ENCODE measurements at places on chromosomes 12 and 14.
A peak's percentile ranks its signal among the peaks of the same experiment; 100 is the strongest.

DNA sequence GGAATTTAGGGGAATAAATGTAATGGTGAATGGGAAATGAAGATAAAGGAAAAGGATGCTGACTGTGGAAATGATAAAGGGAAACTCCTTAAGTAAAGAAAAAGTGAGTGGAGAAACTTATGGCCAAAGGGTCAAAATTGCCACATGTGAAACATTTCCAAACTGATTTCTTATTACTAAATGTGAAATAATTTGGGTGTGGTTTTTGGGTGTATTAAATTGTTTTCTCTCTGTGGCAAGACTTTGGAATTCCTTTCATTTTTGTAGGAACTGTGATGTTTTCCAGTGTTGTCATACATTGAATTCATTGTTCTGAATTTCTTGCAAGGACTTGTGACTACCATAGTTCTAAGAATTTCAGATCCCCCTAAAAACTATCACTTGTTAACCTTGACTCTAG is 1891.5 kb upstream of the SEL1L start:
- DNase-seq = no peak

DNA sequence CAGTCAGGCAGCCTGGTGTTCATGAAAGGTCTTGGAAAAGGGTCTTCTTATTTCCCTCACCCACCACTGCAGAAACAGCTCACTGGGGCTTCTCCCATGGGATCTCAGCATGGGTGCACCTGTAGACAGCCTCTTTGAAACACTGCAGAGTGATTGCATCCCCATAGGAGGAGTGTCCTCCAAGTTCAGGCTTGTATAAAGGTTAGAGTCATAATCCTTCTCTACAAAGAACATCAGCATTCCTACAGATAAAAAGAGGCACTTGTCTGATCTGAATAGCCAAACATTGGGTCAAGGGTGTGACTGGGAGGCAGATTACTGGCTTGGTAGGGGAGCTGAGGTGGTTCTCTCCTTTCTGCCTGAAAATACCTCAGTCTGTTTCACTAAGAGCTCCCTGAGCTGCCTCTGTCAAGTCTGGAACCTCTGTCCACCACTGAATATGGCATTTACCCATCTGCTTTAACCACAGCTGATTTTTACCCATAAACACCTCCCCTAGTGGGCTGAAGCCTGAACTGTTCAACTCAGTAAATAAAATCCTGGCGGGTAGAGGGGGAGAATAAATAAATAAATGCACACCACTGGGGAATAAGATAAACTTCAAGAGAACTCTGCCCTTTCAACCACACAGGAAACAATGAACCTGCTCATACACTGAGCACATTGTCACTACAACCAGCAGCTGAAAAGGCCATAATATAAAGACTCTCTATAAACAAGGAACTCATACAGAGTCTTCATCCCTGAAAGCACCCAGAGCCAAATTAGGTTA is 120.7 kb upstream of the SCAF11 start:
- DNase-seq = no peak

- DNase-seq = peak; percentile 57
These were observed 795 bp downstream of the STAT6 start for GRCh38 chr12:57110104-57111030.

DNA sequence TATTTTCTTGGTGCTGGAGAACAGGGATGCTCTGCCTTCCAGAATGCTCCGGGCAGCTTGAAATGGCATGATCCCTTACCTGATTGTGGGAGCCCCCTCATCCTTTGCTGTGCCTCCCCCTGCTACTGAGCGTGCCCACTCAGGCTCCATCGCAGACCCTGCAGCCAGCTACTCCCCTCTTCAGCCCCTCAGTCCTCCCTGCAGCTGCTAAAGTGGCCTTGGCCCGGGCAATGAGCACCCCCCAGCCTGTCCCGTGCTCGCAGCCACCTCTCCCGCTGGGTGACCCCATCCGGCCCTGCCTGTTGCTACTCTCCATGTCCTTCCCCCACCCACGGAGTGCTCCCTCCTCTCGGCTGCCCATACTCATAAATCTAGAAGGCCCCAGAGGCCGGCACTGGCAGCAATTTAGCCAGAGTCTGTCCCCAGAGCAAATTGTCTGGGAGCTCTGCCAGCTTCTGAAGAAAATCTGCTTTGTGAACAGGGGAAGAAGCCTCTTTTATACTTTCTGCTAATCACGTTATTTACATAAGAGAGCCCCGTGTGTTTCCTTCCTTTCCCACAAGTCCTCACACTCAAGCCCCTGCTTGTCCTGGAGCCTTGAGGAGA is 143.7 kb upstream of the FRMD6 start:
- peak; percentile 20 for DNase-seq

DNA sequence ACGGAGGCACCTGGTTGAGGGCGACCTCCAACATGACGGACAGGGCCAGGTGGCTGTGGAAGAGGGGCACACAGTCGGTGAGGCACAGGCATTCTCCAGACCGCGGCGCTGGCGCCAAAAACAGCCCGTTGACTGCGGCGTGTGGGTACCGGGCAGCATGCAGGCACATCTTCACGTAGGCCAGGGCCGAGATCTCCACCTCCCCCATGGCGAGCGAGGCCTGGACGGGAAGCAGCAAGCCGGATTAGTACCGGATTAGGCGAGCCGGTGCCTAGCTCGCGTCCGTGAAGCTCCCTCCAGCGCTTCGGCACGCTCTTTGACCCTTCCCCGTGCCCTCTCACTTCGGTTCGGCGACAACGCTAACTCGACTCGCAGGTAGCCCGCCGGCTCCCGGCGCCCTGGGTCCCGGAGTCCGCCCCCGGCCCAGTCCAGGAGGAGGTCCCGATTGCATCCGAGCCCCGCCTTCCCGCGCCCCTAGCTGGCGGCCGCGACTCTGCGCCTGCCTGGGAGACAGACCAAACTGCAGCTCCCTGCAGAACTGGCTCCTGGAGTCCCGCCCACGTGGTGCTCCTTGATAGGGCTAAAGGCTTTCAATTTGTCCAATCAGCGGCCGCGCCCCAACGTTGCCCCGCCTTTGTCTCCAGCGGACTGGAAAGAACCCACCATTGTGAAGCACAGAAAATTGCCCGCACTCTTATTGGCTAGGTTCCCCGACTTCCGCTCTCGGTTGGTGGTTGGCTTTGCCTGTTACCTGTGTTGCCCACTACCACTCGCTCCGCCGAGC is at the start of gene EMC9:
TSS of gene EMC9 (minus strand) at position 495 of the 784 bp plus-strand sequence. CDS start at position 208, 287 bp downstream.
- DNase-seq = peak; percentile 100

- no peak for DNase-seq
These were observed 44.4 kb downstream of the ARHGAP5 start for GRCh38 chr14:32121536-32121935.

DNA sequence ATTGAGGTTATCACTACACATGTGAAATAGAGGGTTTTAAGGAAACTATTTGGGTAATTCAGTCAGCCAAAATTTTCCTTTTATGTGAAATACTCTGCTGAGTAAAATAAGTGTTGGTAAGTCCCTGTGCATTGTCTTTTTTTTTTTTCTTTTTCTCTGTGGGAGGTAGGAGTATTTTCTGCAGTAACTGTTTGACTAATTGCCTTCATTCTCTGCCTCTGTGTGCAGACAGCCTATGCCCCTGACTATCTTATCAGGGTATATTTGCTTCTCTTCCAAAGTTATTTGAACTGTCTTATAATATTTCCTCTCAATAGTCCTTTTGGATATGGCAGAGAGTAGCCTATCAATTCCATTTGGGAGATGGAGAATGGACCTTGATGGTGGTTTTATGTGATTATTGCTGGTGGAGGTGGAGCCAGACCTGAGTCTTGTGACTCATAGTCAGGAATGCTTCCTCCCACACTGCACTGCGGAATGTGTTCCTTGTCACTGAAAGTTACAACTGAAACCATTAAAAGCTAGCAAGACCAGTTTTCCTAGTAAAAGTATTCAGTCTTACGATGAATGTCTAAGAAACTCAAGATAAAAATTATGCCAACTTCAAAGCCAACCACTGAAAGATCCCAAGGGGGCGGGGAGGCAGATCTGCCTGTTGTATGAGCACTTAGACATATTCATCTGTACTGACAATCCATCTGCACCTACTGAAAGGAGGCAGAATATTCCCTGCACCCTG is 40.9 kb upstream of the STXBP6 start:
- DNase-seq = peak; percentile 30

DNA sequence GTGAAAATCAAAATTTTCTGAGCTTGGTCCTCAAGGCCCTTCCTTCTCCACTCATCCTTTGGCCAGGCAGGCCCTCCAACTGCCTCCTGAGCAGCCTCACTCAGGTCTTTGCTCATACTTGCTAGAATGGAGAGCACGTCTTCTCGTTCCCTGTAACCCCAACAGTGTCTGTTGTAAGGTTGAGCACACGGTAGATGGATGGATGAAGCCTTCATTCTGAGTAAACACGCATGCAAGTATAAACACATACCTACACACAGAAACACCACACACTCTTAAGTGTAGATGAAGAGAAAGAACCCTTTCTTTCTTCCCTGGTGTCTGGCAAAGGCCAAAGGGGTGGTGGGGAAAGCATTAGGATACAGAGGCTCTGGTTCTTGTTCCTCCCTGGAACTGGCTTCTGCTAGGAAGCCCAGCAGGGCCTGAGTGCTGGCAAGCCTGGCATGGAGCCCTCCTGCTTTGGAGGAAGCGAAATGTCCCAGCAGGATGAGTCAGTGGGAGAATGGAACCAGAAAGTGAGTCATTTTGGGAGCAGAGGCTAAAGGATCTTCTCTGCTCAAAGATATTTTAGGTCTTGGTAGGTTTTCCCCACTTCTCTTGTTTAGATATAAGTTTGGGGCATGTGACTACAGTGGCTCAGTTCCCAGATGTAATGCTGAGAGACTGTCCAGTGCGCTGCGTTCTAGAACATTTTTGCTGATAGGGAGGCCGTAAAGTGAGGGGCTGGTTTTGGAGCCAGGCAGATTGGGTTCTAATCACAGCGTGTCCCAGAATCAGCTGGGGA is 127.4 kb downstream of the CACNA1C start:
- DNase-seq = peak; percentile 56

DNA sequence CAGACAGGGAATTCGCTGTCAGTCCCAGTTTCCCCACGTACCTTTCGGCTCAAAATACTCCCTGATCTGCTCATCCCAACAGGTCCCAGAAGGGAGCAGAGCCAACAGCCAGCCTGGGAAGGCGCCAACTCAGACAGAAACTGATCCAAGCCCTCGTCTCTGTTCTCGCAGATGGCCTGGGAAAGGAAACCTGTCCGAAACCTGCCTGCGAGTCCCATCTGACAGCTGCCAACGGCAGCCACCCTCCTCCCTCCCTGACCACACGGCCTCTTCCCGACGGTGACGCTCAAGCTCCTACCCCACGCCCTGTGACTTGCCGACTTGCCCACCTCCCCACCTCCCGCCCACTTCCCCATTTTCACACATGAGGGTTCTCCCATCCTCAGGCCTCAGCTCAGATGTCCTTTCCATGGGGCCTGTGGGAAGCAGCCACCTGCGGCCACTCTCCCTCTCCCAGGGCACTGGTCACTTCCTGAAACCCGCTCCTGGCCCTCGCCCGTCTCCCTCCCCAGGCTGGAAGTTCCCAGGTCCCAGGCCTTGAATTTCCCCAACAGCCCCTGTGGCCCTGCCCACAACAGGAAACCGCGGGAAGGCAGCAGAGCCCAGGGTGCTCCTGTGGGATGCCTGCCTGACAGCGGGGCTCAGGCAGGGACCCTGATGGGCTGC is 60.9 kb upstream of the FBRSL1 start:
- no peak for DNase-seq

DNA sequence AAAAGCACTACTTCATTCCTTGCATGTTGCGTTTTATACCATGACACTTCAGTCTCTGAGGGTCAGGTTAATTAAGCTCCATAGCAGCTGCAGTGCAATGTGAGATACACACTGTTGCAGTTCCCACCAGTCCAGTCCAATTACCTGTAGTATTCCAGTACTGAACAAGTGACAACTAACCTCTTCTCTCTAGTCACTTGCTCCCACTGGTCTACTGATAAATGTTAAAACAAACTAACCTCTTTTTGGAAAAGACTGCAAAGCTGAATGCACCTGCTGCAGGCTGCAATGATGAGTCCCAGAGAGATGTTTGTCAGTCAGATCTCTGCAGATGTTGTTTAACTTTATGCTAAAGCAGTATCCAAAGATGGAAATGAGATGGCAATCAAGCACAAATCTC is 7.9 kb downstream of the NOVA1 start:
- DNase-seq = no peak

DNA sequence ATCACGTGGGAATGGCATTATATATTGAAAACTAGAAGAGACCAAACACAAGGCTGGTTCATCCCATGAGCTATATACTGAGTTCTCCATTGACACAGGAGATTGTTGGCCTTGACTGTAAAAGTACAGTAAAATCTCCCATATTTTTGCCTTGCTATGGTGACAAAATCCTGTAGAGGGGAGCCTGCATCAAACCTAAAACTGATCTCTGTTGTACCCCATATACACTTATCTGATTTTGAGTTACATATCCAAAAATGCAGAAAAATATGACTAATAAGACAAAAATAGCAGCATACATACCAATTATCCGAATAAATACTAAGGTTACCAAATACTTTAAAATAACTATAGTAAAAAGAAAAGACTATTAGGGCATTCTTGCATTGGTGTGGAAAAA is 60.4 kb downstream of the TMTC3 start:
- no peak for DNase-seq

GRCh38 chr12:104294927-104295668 is 8.4 kb upstream of the EID3 start:
- no peak for DNase-seq

- no peak for DNase-seq
These were observed 1.2 kb upstream of the SIX1 start for GRCh38 chr14:60650373-60650961.

GRCh38 chr14:99578541-99579101 is 25.4 kb downstream of the CCDC85C start:
- no peak for DNase-seq

DNA sequence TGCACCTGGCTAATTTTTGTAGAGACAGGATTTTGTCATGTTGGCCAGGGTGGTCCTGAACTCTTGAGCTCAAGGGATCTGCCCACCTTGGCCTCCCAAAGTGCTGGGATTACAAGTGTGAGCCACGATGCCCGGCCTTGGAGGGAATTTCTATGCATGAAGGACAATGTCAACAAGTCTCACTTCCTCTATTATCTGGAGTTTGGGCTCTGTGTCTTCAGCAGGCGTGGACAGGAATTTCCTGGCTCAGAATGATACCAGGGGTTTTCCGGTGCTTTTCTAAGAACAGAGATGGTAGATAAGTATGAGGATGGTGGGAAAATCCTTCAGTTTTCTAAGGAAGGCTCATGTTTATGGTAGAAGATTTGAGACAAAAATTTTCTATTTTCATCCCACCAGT is 75.0 kb upstream of the CCDC60 start:
- DNase-seq = no peak

GRCh38 chr12:71636704-71637115 is 26.9 kb downstream of the ZFC3H1 start:
- no peak for DNase-seq

GRCh38 chr14:104563191-104563741 is 16.3 kb upstream of the C14orf180 start:
- no peak for DNase-seq

All from mucosa of gallbladder (tissue), 1 donor.